ENCODE measurements at places on chromosomes 1 and 21.

GRCh38 chr1:23581219-23581618 is 21.9 kb upstream of the ID3 start:
- peak; percentile 91 for DNase-seq

- DNase-seq: peak; percentile 49
Observed at GRCh38 chr1:7218210-7218832, 433.1 kb downstream of the CAMTA1 start.

GRCh38 chr1:2021550-2021949 is 2.4 kb downstream of the GABRD start:
- DNase-seq: no peak

DNA sequence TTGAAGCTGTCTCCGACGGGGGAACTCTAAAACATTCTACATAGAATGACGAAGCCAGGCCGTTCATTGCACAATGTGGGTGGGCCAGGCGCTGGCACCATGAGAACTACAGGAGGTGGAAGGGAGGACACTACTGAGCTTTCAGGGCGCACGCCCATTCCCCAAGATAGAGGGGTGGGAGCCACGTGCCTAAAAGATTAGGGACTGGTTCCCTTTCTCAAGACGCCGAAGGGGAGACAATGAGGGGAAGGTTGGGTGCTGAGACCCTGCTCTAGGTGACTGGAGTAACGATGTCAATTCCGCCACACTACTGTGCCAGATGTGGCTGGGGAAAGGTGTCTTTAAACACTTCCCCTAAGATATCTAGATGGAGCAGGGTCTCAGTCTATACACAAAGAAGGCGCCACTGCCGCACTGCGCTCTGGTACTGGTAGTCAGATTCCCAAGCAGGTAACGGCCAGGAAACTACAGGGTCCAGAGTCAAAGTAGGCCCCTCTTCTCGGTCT is 782 bp downstream of the CSDE1 start:
- peak; percentile 35 for DNase-seq

DNA sequence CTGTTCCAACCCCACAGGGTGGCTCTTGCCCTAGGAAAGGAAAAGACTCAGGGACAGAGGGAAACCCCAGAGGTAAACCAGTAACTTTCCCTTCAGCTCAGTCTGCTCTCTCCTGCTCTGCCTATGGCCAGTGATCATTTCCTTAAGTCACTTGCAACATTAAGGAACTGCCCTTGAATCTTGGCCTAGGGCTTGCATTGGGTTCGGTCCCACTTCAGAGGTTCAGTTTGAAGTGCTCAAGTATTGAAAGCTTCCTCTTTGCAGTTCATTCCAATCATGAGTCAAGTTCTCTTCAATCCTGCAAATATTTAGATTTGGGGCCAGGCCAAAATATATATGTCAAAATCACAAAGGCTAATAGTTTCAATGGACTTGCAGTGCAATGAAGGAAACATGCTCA is 97.7 kb upstream of the IRF2BP2 start:
- DNase-seq: no peak

DNA sequence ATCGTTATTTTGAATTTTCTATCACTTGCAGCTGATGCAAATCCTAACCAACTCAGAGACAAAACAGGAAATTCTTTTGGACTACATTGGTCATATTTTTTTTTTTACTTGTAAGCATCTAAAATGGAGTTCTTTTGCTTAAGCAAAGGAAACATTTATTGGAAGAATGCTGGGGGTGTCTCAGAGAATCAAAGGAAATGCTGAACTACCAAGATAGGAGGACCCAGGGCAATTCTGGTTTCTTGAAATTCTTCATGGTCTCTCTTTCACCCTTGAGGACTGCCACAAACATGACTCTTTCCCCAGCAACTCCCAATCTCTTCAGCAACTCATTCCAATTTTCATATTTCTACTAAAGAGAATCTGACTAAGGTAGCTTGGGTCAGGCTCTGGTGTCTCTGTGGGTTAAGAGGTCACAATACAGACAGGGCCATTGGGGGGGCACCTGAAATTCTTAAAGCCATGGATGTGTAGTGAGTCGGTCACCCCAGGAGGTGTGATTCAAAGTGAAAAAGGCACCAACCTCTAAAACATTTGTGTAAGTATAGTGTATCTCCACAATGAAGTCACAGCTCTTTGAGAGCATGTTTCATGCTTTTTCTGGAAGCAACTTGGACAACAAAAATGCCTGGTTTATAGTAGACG is 171.1 kb upstream of the FGGY start:
- DNase-seq: no peak

DNA sequence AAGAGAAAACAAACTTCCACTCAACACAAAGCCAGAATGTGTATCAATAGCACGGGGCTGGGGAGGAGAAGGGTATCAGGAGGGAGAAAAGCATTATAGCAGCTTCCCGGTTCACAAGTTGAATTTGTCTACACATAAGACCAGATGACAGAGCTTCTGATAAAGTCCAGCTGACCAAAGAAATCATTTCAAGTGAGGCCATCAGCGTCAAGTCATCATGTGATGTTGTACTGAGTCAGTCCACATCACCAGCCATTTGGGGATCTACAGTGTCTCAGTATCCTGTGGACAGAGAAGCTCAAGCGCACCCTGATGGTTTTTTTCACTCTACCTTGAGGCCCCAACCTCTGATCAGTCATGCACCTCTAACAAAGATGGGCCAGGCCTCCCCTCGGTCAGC is 33.0 kb downstream of the SETD4 start:
- DNase-seq: no peak

DNA sequence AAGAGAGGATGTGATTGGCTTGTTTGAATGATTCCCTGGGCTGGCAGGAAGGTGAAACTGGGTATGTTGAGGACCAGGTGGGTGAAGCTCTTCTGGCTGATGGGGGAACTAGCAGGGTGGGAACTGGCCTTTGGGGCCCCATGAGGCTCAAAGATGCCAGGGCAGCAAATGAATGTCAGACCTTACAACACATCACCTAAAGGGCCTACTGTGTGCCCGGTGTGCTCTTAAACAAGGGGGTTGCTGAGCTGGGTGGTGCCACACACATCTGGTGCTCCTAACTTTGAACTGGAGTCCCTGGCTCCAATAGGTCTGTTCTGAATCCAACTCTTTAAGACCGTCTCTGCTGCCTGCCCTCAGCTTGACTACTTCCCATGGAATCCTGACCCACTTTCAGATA is 21.3 kb upstream of the HTR1D start:
- no peak for DNase-seq

DNA sequence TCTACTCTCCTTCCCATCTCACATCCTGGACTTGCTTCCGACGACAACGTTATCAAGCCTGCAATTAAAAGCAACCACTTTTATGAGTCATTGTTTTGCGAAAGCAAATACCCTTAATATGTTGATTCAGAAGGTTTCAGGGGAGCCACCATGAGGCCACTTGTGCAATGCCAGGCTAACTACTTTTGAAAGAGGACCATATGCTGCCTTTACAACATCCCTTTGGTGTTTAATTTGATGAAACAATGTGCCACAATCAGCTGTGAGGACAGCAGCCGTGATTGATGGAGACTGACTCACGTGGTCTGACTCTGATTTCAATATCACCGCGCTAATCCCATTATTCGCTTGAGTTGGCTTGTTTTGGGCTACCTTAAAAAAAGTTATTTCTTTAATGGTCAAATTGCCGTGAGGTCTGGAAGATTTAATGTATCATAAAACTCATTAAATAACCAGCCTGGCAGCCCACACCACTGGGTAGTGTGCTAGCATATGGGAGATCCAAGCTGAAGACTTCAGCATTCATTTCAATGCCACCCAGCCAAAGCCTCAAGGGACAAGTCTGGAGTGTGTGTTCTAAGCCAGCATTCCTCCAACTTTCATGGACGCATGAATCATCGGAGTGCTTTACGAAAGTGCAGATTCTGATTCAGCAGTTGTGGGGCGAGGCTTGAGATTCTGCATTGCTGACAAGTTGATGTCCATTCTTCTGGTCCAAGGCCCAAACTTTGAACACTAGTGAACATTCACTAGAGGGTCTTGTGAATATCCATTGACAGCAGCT is 73.3 kb upstream of the PAXBP1 start:
- no peak for DNase-seq

GRCh38 chr1:8733484-8733883 is 84.0 kb downstream of the RERE start:
- no peak for DNase-seq

GRCh38 chr1:226029568-226030225 is 30.6 kb upstream of the SDE2 start:
- no peak for DNase-seq

DNA sequence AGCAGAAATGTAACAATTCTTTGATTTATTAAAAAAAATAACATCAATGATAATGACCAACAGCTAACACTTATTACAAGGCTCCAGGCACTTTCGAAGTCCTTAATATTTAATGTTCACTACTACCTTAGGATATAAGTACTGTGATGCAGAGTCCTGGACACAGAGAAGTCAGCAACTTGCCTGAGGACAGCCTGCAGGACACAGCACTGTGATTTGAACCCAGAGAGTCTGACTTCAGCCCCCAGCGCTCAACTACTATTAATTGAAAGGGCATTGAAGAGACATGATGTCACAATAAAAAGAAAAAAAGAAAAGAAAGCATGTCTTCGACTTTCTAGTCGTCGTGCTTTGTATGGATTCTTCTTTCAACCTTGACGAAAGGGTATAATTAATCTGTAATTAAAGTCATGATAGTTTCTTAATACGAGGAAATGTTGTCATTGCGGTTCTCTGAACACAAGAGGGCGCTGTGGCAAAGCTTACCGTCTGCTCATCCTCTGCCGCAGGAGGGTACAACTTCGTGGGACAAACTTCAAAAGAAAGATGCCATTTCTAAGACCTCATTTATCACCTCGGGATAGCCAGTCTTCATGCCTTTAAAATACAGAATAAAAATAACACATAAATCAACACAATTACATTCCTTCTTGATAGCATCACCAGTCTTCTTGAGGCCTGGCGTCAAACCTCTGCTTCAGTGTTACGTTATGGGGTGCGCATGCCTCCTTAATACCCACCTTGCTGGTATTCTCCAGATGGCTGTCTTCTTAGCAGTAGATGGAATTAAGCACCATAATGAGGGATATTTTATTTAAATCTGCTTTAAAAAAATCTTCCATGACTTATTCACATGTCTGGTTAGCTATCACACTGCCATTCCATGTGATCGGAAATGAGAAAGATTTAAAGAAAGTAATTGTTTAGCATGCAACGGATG is 240.1 kb downstream of the DISC1 start:
- peak; percentile 67 for DNase-seq

- DNase-seq: no peak
Observed at GRCh38 chr1:236039740-236040685, 24.9 kb downstream of the NID1 start.

GRCh38 chr1:35030338-35030737 is 1.4 kb downstream of the ZMYM6 start:
- no peak for DNase-seq

GRCh38 chr1:223472057-223472456 is 78.8 kb downstream of the CCDC185 start:
- DNase-seq: no peak

DNA sequence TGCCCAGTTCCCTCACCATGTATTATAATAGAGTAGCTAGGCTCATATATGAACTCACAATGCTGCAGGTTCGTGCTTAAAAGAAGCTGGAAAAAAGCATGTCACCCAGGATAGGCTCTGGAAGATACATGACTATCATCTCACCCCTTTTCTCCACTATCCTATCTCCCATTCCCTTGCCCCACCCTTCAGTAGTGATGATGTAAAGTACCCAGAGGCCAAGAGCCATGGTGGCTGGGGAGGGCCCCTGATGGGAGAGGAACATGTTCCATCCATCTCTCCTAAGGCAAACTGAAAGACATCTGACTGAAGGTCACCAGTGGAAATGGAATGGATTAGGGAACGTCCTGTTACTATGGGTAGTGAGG is 20.3 kb upstream of the RBBP5 start:
- DNase-seq: no peak

GRCh38 chr1:104195395-104195794 is 445.7 kb downstream of the AMY1C start:
- DNase-seq: no peak

- DNase-seq: peak; percentile 7
Observed at GRCh38 chr1:41626146-41626545, 141.7 kb upstream of the EDN2 start.

DNA sequence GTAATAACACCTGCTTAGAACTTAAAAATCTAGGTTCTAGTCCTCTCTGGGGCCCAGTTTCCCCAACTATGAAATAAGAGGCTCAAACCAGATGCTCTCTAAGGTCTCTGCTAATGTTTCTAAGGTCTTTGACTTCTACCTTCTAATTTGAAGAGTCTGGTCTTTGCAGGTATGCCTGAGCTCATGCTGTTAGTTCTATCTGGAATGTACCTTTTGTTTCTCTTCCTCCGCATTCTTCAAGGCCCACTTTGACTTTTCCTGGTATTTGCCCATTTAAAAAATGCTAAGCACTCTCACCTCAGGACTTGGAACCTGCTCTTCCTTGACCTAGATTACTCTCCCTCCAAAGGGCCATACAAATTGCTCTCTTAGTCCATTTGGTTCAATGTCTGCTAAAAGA is 13.5 kb downstream of the SLC35D1 start:
- no peak for DNase-seq

GRCh38 chr1:4083231-4084047 is 183.4 kb upstream of the C1orf174 start:
- no peak for DNase-seq

- peak; percentile 95 for DNase-seq
Observed at GRCh38 chr21:34553151-34553952, 41.3 kb upstream of the KCNE1 start.

DNA sequence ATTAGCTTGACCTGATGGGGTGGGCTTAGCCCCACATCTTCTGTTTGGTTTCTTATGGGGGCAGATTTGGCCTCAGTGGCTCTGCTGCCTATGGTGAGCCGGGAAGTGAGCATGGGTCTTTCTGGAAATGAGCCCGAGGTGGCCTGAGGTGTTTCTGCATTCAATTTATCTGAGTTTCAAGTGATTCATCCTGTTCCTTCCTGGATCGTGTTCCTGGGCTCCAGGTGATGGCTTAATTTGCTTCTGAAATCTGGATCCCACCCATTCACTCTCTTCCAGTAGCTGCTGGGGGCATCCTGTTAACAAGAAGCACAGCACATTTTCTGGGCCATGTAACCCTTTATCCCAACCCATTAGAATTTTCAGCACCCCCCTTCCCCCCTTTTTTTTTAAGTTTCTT is 324.6 kb downstream of the CAMTA1 start:
- no peak for DNase-seq

DNA sequence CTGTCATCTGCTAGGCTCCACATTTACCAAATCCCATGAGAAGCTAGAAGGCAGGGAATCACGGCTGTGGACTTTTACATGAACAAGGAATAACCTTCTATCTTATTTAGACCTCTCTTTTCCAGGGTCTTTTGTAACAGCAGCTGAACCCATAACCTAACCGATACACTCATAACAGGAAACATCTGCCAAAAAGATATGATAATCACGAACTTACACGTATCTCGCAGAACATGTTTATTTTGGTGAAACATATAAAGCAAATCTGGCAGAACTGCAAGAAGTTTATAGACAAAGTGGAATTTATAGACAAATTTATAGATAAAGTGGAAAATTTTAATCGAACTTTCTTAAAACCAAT is 20.4 kb downstream of the TINAGL1 start:
- peak; percentile 96 for DNase-seq

DNA sequence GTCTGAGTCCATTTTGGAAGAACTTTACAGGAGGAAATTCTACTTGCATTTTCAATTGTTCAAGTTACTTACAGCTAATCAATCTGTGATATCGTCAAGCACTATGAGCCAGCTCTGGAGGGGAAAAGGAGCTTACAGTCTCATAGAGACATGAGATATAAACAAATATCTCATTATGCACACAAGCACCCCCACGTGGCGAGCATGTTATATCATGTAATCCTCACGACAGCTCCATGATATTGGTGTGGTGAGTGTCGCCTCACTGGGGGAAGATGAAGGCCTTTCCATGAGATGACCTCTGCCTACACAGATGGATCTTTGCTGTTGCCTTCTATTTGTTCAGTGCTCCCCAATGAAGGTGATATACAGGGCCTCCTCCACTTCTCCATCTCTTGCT is 34.6 kb downstream of the TNR start:
- peak; percentile 29 for DNase-seq

Measured in dermis microvascular lymphatic vessel endothelial cell (primary cell).